Fibroblast of the aortic adventitia (primary cell): ENCODE measurements at places on chromosomes 2 and 18. TPM values are rescaled to one million over a fixed set of nuclear protein-coding genes. Genes with fewer than 3 reads are reported as not detected.

UGT1A3 gene
- not detected in 2 replicates for total RNA-seq

PLCD4 gene
- 1.2 and 6.4 TPM in 2 replicates for total RNA-seq

GPC1 gene
- 44.7 and 69.6 TPM in 2 replicates for total RNA-seq

CAPN10 gene
- total RNA-seq, result 14.3 and 44.2 TPM in 2 replicates

LYPD1 gene
- total RNA-seq, result 0.74 and 25.2 TPM in 2 replicates

KCNK3 gene
- 2.3 TPM in 1 of 2 replicates, not detected in the other for total RNA-seq

GAD1 gene
- total RNA-seq, result not detected in 2 replicates
